ENCODE measurements at places on chromosomes 11 and 22.

DNA sequence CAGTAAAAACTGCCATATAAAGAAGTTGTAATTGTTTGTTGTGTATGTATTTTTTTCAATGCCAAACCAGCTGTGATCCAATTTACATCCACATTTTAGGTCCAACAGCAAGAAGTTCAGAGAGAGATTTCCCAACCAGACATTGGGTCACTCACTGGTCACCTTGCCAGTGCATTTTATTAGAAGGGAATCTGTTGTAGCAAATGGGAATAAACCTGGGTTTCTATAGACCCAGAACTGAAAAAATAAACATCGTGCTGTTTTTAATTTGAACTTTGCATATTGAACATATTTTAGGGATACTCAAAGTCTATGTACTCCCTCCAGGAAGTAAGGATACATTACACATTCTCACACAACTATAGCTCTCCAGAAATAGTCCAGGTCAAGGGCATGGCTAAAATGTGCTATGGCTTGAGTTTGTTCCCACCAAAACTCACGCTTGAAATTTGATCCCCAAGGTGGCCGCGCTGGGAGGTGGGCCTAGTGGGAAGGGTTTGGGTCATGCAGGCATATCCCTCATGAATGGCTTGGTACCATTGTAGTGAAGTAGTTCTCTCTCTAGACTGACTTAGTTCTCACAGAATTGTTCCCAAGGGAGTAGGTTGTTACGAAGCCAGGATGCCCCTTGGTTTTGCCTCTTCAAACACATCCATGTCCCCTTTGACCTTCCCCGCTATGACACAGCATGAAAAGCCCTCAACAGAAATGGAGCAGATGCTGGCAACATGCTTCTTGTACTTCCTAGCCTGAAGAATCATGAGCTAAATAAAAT, 90.9 kb downstream of the RRAS2 start:
- no peak for DNase-seq

DNA sequence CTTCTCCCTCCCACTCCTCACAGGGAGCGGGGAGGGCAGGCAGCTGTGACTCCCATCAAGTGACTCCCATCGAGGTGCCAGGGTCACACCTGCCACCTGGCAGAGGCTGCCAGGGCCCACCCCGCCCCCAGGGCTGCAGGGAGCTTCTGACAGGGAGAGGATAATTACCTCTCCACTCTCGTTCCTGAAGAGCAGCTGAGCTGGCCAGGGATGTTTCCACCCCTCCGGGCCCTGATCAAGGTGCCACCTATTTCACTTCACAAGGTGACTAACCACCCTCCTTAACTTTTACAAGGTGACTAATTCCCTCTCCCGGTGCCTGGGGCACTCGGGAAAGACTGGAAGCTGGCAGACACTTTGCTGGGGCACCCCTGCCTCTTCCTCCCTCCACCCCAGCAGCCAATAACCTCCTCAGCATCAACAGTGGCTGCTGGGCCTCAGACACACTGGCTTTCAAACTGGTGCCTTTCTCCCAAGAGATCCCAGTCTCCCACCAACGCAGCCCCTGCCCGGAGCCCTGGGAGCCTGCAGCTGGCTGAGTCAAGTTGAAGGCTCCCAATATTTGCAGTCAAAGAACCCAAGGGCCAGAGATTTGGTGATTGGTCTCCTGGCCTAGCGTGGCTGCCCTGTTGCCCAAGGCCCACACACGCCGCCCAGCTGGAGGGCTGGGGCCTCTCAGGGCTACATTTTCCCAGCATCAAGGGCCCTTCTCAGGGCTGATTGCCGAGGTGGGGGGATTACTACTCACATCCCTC, 22.0 kb upstream of the MYRF start:
- no peak for DNase-seq

GRCh38 chr11:104968355-104968855, at the start of gene CASP4:
Gene CASP4, minus strand, starts transcription at chr11:104968574. Its CDS starts 49 bp downstream, at chr11:104968525.
- peak; percentile 44 for DNase-seq

DNA sequence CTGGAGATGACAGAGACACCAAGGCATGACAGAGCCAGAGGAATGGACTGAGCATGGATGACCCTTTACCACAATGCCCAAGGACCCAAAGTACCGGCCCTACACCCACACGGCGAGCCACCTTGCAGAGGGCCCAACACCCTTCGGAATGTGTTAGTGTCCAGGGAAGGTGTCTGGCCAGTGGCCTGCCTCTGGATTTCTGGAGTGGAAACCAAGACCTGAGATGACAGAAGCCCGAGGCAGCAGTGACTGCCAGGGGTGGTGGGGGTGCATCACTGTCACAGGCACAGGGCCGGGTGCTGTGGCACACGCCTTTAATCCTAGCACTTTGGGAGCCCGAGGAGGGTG, 28.7 kb downstream of the PDGFB start:
- DNase-seq = no peak

- DNase-seq = no peak
Observed at GRCh38 chr22:35186492-35186891, 70.8 kb upstream of the HMGXB4 start.

DNA sequence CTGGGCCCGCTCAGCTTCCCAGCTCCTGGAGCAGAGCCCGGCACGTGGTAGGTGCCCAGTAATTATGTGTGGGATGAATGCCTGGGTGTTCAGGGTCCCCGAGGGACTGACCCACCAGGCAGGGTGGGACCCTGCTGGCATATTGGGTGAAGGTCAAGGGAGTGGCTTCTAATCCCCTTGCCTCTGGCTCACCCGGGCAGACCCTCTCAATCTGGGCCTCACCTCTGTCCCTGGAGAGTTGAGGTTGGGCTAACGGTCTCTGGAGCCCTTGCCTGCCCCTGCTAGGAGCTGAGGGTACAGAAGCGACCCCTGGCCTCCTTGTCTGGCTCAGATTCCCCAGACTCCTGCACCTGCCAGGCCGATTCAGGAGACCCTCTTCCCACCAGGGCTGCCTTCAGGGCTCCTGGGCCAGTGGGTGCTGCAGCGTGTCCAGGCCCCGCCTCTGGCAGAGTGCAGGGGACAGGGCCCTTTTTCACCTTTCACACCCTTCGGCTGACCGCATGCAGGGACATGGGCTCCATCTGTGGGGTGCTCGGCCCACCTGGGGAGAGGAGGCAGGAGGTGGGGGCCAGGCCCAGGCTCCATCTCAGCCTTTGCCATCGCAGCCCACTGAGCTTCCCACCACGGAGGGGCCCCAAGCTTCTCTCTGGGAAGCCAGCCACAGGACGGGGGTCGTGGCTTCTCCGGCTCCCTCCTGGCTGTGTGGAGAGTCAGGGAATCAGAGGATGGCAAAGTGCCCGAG, 3.8 kb upstream of the CTSD start:
- DNase-seq = no peak

DNA sequence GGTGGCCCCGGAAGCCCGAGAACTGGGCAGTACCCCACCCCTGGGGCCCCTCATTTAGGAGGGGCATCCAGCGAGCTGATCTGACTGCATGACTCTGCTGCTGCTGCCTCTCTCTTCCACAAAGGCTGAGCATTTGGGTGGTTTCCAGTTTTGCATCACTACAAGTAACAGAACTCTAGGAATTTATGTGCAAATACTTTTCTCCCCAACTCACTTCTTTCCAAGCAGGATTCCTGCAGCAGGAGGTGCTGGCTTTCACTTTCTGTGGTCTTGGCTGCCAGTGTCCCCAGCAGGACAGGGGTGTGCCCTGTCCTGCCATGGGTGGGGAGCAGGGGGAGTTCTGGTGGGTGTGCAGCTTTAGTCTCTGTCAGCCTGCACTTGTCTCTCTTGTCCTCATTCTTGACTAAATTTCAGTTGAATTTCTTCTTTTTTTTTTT, 21.2 kb downstream of the UPB1 start:
- peak; percentile 85 for DNase-seq

DNA sequence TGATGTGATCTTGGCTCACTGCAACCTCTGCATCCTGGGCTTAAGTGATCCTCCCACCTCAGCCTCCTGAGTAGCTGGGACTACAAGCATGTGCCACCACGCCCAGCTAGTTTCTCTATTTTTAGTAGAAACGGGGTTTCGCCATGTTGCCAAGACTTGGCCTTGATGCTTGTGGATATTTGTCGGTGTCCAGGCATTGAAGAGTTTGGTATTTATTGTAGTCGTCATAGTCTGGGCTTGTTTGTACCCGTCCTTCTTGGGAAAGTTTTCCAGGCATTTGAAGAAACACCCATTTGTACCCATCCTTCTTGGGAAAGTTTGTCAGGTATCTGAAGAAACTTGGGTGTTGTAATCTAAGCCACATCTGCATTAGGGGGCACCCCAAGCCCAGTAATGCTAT, 28.7 kb downstream of the FCHSD2 start:
- no peak for DNase-seq

DNA sequence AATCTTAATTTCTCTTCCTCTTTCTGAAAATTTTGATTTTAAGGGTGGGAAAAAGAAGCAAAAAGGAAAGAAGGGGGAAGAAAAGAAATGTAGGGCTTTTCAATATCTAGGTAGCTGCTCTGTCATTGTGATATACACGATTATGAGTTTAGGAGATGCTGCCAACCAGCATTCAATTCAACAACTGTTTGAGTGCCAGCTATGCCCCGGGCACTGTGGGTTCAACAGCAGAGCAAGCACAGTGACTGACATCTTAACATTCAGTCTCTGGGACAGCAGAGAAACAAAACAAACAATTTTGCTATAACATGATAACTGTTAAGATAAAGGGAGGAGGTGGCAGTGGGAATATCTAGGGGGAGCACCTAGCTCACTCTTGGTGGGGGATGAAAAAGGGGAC, 91.6 kb downstream of the DBX1 start:
- no peak for DNase-seq

- no peak for DNase-seq
Observed at GRCh38 chr11:96051820-96052219, 127.9 kb upstream of the MTMR2 start.

Data from AG08396 (cell line).